ENCODE measurements at places on chromosomes 2 and 18.

DNA sequence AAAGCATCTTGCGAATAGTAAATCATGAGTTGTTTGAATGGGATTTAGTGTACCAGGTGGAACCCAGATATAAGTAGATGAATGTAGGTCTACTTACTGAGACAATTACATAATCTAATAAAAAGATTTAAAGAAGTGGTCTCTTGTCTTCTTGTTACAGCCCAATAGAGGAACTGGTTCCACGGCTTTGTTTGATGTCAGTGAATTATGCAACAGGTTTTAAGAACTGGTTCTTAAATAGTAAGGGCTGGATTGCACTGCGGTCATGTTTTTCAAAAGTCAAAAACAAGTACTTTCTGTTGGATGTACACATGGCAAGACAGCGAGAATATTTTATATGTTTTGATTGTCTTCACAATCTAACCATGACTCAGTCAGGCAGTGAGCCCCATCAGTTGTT, 15.4 kb upstream of the SLC9A2 start:
- DNase-seq = no peak

- no peak for DNase-seq
Measured at GRCh38 chr2:33521791-33522281, 45.4 kb downstream of the RASGRP3 start.

DNA sequence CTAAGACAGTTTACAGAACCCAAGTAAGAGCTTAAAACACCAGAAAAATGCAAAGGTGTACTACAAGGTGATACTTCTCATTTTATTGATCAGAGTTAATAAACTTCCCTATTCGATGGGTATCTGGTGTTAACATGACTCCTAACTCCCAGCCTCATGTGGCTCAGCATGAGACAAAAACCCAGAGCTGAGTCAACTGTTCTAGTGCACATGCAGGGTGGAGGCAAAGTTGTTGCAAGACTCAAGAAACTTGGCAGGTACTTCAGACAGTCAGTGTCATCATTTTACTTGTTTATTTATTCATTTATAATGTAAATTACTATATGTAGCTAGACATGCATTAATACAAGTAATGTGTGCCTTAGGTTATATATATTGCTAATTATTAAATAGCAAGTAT, 216.6 kb upstream of the DSEL start:
- no peak for DNase-seq

DNA sequence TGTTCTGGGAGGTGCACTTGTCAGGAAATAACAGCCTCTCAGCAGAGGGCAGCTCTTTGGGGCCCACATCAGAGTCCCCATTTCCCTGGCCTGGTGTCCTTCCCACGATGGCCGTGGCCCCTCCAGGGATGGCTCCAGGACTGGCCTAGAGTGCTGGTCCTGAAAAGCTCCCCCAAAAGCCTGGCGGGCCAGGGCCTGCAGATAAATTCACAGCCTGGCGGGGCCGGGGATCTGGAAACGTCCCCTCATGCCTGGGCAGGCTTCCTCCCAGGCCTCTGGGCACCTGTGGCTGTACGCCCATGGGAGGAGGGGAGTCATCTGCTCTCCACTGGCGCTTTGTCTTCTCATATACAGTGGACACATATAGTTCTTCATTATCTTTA, 52.6 kb upstream of the HS6ST1 start:
- no peak for DNase-seq

DNA sequence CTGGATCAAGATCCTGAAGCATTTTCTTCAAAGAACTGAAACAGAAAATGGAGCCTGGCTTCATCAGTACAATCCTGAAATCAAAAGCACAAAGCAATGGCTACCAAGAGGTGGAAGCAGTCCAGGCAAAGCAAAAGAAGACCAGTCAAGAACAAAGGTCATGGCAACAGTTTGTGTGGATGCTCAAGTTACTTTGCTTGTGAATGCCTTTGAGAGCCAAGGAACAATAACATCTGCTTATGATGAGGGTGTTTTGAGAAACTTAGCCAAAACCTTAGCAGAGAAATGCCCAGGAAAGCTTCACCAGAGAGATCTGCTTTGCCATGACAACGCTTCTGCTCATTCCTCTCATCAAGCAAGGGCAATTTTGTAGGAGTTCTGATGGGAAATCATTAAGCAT, 723.1 kb downstream of the TMEM182 start:
- no peak for DNase-seq

DNA sequence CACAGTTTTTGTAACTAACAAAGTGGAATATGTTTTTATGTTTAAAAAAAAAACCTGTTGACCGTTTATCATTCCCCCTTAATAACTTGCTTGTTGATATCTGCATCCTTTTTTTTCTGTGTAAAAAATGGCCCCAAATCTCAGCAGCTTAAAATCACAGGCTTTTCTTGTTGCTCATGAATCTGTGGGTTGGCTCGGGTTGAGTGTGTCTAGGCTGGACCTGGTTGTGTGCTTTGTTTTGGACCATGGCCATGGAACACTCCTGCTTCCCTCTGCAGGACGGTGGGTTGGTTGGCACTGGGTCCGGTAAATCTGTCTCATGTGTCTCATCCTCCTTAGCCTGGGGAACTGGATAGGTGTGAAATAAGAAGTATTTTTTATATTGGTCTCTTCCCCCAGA, 139.0 kb upstream of the LINC00305 start:
- no peak for DNase-seq

DNA sequence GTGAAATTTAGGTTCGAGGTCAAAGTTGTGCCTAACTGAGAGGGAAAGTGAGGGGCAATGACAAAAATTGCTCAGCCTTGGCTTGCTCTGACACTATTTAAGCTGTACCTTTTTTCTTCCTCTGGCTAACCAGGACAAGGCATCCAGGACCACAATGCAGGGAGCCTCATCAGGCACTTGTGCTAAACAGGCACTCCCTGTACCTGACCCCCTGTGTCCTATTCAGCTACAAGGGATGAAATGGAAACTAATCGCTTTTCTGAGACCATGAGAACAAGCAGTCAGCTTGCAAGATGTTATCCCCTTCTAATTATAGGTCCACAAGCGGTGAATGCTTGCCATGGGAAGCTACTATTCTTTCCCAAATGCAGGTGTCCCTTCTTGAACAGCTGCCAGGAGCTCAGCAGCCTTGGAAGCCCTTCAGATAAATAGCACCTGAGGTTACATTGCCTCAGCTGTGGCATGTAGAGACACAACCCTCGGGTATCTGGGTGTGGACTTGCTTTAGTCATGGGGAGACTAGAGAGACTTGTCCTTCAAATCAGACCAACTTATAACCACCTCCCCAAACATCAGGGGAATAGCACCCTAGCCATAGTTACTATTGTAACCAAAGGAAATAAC, 19.1 kb upstream of the ITGA6 start:
- DNase-seq = no peak

All from activated CD8-positive, alpha-beta memory T cell treated with anti-CD3 and anti-CD28 coated beads, Interleukin-2, amount 50 U/mL, for 48 hours (primary cell).